ENCODE measurements at places on chromosomes 13 and 19.

- no peaks in the 10 kb centered on the region for H3K27me3 ChIP-seq
- no peaks in the 10 kb centered on the region for H3K36me3 ChIP-seq
- no peak for DNase-seq
- peaks cover 11% of the 10 kb centered on the region for H3K4me1 ChIP-seq
- no peak overlapping the region for H3K4me3 ChIP-seq
These were observed 18.8 kb downstream of the FLT1 start for GRCh38 chr13:28475916-28476725.

DNA sequence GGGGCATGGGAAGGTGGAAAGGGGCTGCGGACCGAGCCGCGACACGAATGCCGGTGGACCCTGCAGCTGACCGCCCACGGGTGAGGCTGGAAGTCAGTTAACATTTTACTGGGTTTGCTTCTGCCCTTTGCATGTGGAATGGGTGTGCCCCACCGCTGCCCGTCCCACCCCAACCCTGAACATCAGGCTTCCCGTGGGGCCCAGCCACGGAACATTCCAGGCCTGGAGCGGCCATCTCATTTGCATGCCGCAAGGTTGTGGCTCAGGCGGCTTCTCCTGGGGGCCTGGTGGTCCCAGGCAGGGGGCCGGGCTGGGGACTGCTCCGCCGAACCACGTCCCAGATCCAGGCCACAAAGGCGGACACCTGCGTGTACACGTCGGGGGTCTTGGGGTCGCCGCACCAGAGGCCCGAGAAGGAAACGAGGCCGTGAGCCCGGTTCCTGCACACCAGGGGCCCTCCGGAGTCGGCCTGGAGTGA lies 9.3 kb downstream of the FSTL3 start:
- DNase-seq: no peak
- H3K27me3 ChIP-seq: no peaks in the 10 kb centered on the region
- no peaks in the 10 kb centered on the region for H3K36me3 ChIP-seq
- H3K27ac ChIP-seq: no peak overlapping the region

GRCh38 chr13:104043184-104043583 lies 977.0 kb upstream of the SLC10A2 start:
- H3K36me3 ChIP-seq: peaks cover 2% of the 10 kb centered on the region
- no peak for DNase-seq
- H3K27ac ChIP-seq: no peak overlapping the region
- H3K4me3 ChIP-seq: no peak overlapping the region
- no peaks in the 10 kb centered on the region for H3K27me3 ChIP-seq

GRCh38 chr13:106398289-106398688 lies 137.2 kb downstream of the EFNB2 start:
- no peak for DNase-seq
- H3K4me1 ChIP-seq: peaks cover 43% of the 10 kb centered on the region
- no peaks in the 10 kb centered on the region for H3K27me3 ChIP-seq
- H3K27ac ChIP-seq: no peak overlapping the region

DNA sequence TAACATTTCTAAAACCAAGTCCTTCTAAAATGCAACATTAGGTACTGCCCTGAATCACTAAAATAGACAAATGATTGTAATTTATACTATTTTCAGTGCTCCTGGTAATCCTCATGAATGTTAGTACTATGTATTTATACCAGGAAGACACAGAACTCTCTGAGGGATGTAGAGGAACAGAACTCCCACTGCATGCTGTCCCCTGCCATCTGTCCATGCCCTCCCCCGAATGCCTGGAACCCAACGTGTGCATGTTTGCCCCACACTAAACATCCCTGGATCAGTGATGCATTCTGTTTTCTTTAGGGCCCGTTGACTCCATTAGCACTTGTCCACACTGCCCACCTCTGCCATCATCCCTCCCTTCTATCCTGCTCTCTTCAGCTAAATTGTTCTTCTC lies 26.5 kb downstream of the ENOX1 start:
- DNase-seq: no peak
- H3K36me3 ChIP-seq: no peaks in the 10 kb centered on the region
- H3K4me3 ChIP-seq: no peak overlapping the region
- H3K27ac ChIP-seq: no peak overlapping the region
- H3K4me1 ChIP-seq: peaks cover 17% of the 10 kb centered on the region

DNA sequence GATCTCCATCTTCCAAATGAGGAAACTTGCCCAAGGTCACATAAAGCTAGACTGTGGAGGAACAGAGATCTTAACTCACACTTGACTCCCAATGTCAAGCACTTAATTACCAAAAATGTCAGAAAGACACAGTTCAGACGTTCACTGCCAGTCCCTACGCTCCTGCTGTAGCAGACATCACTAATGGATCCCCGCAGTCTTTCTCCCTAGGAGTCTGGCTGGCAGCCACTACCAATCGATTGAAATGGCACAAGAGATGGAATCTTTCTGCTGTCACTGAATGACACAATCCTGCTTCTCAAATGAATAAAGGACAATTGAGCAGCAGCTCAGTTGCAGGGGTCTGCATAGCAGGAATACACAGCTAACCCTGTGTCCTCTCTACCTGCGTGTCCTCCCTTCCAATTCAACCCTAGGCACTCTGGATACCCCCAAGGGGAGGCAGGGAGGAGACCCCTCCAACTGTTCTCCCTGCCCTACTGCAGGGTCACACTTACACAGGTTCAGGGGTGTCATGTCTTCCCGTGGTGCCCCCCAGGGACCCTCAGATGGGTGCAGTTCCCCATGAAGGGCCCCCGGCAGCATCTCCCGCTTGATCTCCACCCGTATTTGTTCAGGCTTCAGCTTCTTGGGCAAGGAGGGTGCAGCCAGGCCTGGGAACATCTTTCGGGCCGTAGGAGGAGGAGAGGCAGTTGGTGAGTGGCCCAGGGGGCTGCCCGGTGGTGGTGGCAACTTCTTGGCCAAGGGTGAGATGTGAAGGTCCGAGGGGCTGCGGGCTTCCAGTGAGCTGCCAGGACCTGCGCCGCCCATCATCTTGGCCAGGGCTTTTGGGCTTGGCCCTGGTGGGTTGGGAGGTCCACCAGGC lies 7.9 kb upstream of the AKAP8L start:
- H3K27me3 ChIP-seq: no peaks in the 10 kb centered on the region
- no peak for DNase-seq
- peaks cover 41% of the 10 kb centered on the region for H3K36me3 ChIP-seq
- H3K4me1 ChIP-seq: peaks cover 13% of the 10 kb centered on the region
- no peak overlapping the region for H3K4me3 ChIP-seq

- no peak for DNase-seq
- peaks cover 42% of the 10 kb centered on the region for H3K27me3 ChIP-seq
- H3K27ac ChIP-seq: no peak overlapping the region
These were observed 829 bp downstream of the KCNC3 start for GRCh38 chr19:50328224-50328872.

DNA sequence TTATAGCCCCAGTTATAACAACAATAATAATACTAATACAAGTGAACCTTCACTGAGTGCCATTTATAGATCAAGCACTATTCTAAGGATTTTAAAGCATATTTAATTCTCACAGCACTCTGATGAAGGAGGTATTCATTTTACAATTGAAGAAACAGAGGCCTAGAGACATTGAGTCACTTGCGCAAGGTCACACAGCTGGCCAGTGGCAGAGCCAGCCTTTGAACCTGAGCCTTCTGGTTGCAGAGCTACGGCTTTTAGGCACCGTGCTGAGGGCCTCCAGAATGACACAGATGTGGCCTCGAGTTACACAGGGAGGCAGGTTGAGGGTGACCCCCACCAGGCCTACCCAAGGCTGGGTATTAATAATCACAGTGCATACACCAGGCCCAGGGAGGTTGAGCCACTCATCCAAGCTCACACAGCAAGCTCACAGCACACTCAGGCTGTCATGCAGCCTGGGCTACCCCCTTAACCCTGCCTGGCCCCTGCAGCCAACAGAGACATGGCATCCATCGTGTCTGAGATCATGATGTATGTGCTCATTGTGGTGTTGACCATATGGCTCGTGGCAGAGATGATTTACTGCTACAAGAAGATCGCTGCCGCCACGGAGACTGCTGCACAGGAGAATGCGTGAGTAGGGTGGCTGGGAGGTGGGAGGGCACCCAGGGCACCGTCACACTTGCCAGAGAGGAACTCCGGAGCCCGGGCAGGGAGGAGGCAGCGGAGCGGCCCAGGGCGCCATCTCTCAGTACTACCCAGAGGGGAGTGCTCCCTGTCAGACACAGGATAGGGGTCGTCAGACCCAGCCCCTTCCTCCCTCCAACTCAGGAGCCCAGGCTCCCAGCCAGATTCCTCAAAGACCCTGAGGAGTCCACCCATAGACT lies 2.7 kb upstream of the HPN start:
- H3K36me3 ChIP-seq: no peaks in the 10 kb centered on the region
- H3K4me3 ChIP-seq: no peak overlapping the region
- no peak for DNase-seq

DNA sequence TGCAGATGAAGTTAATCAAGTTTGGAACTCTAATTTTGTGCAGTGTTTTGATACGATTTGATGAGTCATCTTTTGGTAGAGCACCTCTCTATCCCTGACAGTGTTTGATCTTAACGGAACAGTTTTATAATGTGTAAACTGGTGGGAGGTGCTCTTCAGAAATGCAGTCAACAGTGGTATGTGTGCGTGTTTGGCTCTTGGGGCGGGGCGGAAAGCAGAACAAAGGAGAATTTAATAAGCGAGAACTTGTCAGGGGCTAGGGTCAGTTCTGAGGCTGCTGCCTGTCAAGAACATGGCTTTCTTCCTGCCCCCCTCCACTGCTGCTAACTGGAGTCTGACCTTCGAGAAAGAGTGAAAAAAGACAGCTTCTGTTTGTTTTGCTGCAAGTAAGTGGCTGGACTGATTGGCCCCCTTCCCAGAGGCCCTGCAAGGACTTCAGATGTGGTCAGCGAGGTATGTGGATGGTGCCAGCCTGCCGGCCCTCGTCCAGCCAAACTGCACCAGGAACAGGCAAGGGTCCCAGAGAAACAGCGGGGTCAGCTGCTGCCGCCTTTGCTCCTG lies 40.8 kb downstream of the BBC3 start:
- no peak for DNase-seq
- peaks cover 46% of the 10 kb centered on the region for H3K4me1 ChIP-seq
- H3K36me3 ChIP-seq: peaks cover 13% of the 10 kb centered on the region
- no peaks in the 10 kb centered on the region for H3K27me3 ChIP-seq
- peak overlapping the region; percentile 6 for H3K4me3 ChIP-seq
- peak overlapping the region; percentile 94 for H3K27ac ChIP-seq

Measured in mesothelial cell of epicardium (in vitro differentiated cells).